Activated CD8-positive, alpha-beta memory T cell treated with anti-CD3 and anti-CD28 coated beads for 4 hours (primary cell): ENCODE measurements at places on chromosomes 1 and 21.

GRCh38 chr1:3113047-3113740, 44.2 kb downstream of the PRDM16 start:
- DNase-seq, result no peak

GRCh38 chr21:46206163-46207005, 22.1 kb upstream of the SPATC1L start:
- no peak for DNase-seq

DNA sequence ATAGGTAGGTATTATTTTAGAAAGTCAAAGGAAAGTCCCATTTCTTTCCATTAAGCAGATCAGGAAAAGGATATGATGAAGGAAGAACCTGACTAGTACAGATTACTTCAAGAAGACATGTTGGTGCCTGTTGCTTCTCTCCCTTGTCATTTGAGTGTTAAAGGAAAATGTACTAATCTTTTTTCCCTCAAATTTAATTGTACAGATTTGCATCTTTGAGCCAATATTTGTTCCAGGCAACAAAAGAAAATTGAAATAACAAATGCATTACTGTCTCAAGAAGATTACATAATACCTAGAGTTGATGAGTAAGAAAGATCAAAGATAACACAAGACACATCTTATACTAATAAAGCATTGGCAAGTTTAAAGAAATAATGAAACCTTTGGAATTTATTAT, 566.9 kb upstream of the ZP4 start:
- DNase-seq, result no peak

DNA sequence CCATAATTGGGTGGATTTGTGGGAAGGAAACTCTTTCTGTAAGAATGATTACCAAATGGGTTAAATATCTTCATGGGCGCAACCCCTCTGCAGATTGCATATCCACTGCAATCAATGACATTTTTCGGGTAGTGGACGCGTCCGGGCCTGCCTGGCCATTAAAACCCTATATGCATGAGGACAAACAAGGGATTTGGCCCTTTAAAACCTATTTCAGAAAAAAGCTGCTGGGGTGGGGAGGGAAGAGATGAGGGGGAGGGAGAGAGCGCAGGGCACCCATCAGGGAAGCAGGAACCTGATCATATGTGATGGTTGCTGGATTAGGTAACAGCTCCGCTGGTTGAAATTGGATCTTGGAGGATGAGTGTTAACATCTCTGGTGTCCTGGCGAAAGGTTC, 228.8 kb downstream of the PBX1 start:
- no peak for DNase-seq

DNA sequence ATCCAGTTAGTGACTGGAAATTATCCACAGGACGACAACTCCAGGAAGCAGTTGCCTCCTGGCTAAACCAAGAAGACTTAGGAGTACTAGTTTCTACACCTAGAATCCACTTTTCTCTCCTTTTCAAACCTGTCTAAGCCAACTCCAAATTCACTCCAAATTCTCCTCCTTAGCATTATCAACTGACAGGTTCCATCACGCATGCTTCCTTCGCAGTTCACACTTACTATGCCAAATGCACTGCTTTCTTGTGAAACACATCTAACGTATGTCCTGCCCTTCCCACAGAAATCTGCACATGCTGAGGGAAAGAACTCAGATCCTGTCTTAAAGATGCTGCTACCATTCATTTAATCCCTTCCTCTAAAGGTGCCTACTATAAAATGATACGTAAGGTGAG, 225.9 kb downstream of the RERE start:
- no peak for DNase-seq

DNA sequence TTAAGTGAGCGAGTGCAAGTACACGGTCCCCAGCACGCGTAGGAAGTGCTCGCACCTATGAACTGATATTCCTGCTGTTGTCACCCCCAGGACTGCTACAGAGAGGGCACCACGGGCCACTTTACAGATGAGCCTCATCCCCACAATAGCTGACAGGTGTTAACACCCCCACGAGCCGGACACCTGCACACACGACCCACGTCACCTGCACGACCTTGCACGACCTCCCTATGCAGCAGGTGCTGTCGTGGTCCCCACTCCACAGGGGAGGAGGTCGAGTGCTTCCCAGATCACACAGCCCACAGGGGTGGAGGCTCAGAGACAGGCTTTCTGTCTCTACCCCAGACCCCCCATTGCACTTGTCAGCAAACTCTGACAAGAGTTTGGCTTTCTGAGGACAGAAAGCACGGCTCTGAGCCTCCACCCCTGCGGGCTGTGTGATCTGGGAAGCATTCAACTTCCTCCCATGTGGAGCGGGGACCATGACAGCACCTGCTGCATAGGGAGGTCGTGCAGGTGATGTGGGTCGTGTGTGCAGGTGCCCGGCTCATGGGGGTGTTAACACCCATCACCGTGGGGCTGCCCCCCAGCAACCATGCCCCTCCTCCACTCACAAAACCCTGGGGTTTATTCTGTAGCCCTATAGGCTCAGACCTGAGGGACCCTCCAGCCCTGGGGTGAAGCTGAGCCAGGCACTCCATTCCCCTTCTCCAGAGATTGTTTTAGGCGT, 80.8 kb downstream of the MATN1 start:
- DNase-seq, result no peak

DNA sequence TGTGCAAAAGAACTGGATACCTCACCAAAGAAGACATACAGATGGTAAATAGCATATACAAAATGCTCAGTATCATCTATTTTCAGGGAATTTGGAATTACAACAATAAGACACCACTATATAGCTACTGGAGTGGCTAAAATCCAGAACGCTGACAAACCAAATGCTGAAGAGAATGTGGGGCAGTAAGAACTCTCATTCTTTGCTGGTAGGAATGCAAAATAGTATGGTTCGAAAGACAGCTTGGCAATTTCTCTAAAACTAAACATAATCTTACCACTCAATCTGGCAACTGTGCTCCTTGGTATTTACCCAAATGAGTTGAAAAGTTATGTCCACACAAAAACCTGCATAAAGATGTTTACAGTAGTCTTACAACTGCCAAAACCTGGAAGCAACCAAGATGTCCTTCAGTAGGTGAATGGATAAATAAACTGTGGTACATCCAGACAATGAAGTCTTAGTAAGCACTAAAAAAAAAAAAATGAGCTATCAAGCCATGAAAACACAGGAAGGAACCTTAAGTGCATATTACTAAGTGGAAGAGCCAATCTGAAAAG, 26.5 kb downstream of the TARBP1 start:
- no peak for DNase-seq

DNA sequence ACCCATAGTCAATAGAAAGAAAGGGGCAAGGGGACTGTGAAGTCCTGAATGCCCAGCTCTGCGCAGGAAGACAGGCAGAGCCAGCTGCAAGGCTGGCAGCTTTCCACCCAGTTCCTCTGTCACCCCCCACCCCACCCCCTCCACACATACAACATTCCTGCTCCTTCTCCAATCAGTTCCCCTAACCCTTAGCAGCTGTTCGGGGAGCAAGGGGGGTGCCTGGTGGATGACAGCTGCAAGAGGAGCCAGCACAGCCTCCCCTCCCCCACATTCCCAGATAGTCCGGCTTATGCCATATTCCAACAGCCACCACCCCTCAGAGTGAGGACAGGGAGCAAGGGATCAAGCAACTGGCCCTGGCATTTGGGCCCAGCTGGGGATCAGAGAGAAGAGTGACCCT, 9.7 kb downstream of the ARHGEF2 start:
- no peak for DNase-seq

- no peak for DNase-seq
Measured at GRCh38 chr1:18240906-18241305, 133.3 kb downstream of the IGSF21 start.

DNA sequence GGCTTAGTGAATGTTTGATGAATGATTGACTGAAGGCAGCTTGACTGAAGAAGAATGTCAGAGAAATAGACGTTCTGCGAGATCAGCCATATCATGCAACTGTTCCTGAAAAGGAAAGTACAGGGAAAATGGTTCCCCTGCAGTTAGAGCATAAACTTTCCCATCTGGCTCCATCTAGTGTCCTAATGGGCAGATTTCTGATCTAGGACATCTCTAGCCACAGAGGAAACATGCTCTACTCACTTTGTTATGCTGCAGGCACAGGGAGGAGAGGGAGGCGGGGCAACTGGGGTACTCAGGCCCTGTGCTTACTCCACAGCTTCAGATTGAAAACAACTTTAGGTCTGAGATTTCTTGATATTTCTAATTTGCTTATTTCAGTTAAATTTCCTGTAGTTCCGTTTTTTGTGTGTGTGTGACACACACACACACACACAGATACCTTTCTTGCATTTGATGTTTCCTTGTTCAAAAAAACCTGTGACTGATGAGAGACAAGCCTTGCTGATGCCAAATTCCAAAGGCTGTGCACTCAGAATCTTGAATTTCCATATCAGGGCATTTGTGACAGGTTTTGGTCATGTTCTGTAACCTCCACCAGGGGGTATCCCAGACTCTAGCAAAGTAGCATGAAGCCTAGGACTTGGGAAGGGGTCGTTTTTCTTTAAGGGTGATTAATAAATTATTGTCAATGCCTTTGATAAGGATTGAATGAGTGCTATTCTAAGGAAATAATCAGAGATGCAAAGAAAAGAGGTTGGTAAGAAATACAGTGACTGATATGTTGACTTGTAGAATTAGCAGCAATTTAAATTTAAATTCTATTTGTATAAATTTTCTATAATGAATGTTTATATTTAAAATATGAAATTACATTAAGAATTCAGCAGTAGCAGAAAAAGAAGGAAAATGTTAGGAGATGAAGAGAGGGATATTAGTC, 139.7 kb upstream of the BEND5 start:
- DNase-seq, result no peak
